ENCODE measurements at places on chromosomes 5 and 9.

DNA sequence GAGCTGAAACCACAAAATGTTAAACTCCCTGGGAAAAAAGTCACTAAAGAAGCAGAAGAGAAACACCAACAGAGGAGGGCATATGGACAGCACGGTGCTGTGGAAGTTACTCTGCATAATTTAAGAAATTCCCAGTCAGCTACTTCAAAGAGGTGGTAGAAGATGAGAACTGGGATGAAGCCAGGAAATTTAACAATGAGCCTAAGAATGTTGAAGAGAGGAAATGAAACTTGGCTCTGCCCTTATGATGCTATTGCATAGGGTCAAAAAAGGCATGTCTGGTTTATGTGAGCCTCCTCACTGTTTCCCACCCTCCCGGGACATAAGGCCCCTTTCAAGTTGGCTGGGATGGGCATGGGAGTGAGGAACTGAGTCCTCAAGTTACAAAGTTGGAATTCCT, 25.4 kb upstream of the SNX18 start:
- DNase-seq: no peak

DNA sequence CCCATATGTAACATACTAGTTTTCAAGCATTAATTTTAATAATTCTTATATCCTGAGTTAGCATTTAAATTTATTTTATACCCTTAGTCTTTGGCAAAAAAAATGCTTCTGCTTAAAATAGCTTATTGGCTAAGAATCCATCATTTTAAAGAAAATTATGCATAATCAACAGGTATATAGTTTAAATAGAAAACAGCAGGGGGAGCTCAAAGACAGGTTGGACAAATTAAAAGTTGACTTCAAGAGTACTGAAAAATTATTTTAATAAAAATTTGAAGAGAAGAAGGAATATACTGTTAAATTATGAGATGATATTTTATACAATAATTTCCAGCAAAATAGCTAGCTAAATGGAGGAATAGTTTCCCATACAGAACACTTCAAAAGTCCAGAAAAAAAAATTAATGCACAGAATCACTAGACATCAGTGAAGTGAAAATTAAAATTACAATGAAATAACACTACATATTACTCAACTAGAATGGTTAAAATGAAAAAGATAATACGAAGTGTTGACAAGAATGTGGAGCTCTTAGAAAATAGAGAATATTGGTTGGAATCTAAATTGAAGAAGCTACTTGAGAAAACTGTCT, 387.1 kb downstream of the PDE4D start:
- DNase-seq: no peak

- DNase-seq: no peak
Measured at GRCh38 chr5:110094548-110094947, 404.8 kb downstream of the MAN2A1 start.

DNA sequence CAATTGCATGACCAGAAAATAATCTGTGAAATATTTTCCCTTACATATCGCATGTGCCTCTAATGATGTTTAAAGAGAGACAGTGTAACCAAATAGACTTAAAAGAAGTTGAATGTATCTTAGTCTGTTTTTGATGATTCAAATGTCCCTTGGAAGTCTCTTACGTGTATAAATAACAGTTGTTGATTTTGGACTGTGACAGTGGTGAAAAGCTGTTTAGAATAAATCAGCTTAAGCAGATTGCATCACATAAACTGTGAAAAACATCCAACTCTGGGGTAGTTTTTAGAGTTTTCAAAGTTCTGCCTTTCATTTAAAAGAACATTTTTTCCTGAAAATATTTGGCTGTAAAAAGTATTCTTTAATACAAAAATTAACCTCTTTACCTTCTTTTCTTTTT, 301.1 kb downstream of the PRR16 start:
- peak; percentile 19 for DNase-seq

DNA sequence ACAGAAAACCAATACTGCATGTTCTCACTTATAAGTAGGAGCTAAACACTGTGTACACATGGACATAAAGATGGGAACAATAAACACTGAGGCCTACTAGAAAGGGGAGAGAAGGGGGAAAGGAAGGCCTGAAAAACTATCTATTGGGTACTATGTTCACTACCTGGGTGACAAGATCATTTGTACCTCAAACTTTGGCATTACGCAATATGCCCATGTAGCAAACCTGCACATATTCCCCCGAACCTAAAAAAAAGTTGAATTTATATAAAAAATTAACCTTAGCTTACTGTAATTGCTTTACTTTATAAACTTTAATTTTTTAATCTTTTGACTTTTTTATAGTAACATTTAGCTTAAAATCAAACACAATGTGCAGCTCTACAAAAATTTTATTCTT, 237.6 kb upstream of the ATP10B start:
- DNase-seq: no peak

DNA sequence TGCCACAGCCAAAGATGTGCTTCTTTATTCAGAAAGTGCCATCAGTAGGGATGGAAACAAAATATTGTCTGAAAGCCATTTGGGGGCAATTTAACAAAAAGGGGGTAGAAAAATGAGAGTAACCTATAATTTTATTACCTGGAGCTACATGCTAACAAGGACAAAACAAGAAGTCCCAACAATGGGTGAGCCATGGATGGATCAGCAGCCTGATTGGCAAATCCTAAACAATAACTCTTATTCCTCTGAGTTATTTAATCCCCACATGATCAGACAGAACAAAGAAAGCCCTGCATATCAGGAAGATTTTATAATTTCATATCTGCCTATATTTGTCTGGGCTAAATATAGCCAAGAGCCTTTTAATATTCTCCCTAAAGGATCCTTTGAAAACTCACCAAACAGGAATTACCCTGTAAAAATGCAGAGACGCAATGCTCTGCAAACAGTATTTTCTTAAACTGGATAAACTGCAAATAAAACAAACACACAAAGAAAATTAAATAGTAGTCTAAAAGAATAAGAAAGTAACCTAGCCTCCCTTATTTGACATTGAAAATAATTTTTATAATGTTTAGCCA, 483.4 kb downstream of the ZNF608 start:
- DNase-seq: no peak

- no peak for DNase-seq
Measured at GRCh38 chr5:109239456-109239855, 170.3 kb downstream of the PJA2 start.

GRCh38 chr5:138660051-138660572, 84.9 kb upstream of the HSPA9 start:
- DNase-seq: no peak

GRCh38 chr5:63820577-63820976, 141.7 kb downstream of the HTR1A start:
- no peak for DNase-seq

DNA sequence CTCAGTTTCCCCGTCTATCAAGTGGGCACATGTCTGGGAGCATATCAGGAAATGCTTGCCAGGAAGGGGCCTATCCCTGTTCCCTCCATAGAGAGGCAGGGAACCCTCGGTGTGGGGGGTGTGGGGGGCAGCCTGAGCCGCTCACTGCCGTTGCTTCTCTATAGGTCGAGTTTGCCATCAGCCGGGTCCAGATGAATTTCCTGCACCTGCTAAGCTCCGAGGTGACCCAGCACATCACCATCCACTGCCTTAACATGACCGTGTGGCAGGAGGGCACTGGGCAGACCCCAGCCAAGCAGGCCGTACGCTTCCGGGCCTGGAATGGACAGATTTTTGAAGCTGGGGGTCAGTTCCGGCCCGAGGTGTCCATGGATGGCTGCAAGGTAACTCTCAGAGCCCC, 13.8 kb upstream of the ORM1 start:
- DNase-seq: no peak

DNA sequence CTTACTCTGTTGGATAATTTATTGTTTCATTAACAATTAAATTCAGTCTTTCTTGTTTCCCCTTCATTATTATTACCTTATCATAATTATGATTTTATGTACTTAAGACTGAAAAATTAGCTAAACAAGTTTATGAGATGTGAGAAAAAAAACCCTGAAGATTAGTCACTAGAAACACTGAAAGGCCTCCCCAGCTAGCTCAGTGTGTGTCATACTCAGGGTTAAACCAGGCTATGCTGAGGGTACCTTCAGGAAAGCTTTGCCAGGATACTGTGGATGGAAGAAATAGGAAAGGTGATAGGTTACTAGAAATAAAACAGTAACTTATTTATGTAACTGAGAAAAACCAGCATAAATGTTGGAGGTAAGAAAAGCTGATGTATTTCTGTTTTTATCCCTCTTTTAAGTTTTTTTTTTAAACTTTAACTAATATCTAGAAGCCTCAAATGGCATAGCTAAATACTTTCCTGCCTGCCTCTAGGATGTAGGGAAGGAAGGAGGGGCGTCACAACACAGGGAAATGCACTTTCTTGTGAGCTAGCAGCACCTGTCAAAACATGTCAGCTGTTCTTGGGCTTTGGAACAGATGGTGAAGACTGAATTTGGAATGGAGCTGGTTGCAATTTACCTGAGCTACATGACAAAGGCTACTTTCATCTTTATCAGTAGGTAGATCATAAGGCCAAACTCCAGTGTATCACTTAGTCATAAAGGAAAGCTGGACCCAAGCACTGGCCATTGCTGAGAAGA, 24.2 kb downstream of the NMRK1 start:
- no peak for DNase-seq

GRCh38 chr5:59133764-59134261, 550.9 kb downstream of the RAB3C start:
- DNase-seq: no peak

- no peak for DNase-seq
Measured at GRCh38 chr5:72597456-72597948, 90.3 kb upstream of the ZNF366 start.

GRCh38 chr9:81145331-81145963, 543.9 kb downstream of the TLE1 start:
- DNase-seq: no peak
